CD4-positive, alpha-beta T cell treated with Interleukin-17A for 4 hours (primary cell): ENCODE measurements at places on chromosomes 3 and 15.
A peak's percentile ranks its signal among the peaks of the same experiment; 100 is the strongest.

DNA sequence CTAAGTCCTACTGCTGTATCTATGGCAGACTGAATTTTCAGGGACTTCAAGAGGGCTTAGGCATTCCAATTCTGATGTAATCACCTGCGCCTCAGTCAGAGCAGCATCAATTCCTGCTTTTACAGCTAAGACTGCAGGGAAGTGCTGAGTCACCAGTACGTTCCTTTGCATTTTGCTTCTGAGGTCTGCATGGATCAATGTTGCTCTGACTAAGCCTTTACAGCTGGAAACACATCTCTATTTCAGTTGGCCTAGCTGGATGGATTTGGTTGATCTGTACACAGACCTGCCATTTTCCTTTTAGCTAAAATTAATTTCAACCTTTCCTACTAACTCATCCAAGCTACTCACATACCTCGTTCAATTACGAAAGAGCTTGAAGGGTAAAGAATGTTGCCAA lies 51.3 kb downstream of the ETV5 start:
- no peak for DNase-seq

GRCh38 chr3:134804508-134805480 lies 9.7 kb downstream of the EPHB1 start:
- no peak for DNase-seq

GRCh38 chr15:33795070-33795469 lies 173.2 kb upstream of the CHRM5 start:
- no peak for DNase-seq

DNA sequence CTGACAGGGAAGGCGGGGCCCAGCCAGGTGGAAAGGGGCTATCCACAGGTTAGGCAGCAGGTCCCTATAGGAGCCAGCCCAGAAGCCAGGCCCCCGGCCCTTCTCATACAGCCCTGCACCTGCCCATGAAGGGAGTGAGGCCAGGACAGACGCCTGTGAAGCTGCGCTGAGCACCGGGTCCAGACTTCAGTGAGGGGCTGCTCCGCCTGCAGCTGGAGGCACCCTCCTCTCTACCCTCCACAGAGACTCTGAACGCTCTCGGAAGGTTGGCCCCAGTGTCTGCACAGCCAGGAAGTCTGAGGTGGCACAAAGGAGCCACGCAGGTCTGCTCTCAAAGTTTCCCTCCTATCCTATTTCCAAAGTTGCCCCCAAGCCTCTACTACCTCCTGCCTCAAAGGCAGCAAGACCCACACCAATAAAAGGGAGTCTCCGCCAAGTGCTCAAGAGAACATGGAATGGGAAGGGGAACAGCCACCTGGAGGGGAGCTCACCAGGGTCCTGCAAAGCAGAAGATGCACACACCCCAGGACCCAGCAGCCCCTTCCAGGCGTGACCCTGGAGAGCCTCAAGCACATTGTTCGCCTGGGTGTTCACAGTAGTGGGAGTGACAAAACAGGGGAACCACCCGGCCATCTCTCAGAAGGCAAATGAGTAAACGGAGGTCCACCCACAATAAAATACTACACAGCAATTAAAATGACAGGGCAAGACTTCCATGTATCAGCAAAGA lies 19.5 kb downstream of the XXYLT1 start:
- no peak for DNase-seq

GRCh38 chr15:65738649-65739048 lies 53.4 kb downstream of the DENND4A start:
- no peak for DNase-seq

DNA sequence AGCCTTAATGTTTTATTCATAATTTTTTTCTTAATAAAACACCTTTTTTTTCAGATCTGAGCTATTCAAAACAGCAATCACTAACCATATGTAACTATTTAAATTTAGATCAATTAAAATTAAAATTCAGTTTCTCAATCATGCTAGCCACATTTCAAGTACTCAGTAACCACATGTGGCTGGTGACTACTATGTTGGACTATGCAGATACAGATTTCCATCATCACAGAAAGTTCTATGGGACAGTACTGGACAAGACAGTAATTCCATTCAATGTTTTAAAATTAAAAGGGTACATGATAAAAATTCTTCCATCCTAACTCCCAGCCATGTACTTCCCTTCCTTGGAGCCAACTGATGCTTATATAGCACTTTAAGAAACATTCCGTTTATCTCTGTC lies 119.3 kb downstream of the GLDN start:
- no peak for DNase-seq

GRCh38 chr15:32120577-32121383 lies 90.5 kb downstream of the CHRNA7 start:
- DNase-seq = no peak

DNA sequence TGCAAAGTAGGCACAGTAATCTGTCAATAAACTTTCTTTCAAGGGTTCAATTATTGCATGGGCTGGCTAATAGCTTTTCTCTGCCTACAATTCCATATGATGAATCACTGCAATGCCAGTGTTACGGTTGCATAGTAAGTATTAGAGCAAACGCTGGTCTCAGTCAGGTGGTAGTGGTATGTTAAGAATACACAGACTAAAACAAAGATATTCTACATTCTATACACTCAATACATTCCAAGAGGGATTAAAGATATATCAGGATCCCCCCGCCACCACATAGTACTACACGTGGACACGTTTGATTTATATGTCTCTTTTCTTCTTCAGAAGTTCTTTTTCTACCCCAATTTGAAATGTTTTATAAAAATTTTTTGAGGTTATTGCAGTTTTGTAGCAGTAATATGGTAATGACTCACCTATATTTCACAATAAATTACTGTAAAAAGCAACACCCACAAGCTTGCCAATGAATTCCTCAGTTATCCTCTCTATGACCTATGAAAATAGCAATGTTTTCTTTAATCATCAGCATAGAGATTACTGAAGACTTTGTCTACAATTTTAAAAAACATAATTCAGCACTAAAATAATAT lies 68.2 kb downstream of the CD200R1L start:
- DNase-seq = no peak

- DNase-seq = no peak
Observed at GRCh38 chr15:89352476-89352875, 17.9 kb upstream of the POLG start.

GRCh38 chr15:29759596-29759995 lies 62.7 kb downstream of the TJP1 start:
- no peak for DNase-seq

DNA sequence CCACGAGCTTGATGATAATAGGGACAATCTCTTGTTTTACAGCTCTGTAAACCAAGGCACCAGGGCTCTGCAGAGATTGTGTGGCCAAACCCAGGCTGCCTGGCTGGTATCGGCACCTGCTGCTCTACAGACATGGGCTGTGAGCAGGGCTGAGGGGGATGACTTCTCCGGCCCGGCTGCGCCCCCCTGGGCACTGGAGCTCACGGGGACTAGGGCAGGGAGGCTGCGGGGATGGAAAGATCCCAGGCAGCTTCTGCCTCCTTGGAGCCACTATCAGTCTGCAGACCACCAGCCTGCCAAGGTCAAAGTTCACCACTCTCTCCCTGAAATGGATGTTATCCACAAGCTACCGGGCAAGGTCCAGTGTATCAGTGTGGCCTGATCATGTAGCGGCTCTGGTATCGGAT lies 22.0 kb upstream of the PIGZ start:
- no peak for DNase-seq

GRCh38 chr15:89167267-89168176 lies 53.9 kb downstream of the RLBP1 start:
- no peak for DNase-seq

GRCh38 chr15:58257776-58258325 lies 119.7 kb downstream of the AQP9 start:
- no peak for DNase-seq

DNA sequence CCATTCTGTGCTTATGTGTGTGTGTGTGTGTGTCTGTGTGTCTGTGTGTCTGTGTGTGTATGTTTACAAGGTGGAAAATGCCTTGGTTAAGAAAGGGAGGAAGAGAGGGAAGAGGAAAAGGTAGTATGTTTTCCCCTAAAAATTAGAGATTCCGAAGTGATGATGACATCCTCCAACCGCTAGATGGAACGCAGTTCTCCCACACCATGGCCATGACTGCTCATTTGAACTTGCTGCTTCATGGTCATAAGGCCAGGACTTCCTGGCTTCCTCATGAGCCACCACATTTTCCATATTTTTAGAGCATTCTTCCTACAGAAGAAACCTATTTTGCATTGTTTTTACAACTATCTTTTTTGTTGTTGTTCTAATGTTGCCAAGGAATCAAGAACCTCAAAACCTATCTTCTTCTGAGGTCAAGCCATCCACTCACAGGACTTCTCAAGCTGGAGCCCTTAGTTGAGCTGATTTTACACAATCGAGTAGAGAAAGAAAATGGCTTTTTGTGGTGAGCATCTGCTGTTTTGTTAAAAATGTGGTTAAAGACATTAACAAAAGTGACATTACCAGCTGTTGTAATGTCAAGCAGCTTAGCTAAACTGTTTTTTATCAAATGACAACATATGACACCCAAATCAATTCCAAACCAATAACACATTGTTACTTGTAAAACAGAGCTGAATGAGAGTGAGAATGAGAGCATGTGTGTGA lies 1091.0 kb downstream of the FHIT start:
- DNase-seq = no peak

GRCh38 chr3:141530415-141530768 lies 43.6 kb downstream of the RASA2 start:
- no peak for DNase-seq

- no peak for DNase-seq
Observed at GRCh38 chr3:86993704-86994103, 2.8 kb upstream of the VGLL3 start.

- no peak for DNase-seq
Observed at GRCh38 chr15:58770519-58770856, 614 bp upstream of the MINDY2 start.

GRCh38 chr3:191376516-191377141 lies 46.3 kb upstream of the UTS2B start:
- no peak for DNase-seq

GRCh38 chr3:149393345-149394160 lies 16.1 kb upstream of the TM4SF1 start:
- peak; percentile 9 for DNase-seq

- DNase-seq = no peak
Observed at GRCh38 chr3:156163848-156164247, 43.5 kb downstream of the KCNAB1 start.

GRCh38 chr3:14549256-14549919 lies 9.2 kb upstream of the GRIP2 start:
- DNase-seq = no peak

DNA sequence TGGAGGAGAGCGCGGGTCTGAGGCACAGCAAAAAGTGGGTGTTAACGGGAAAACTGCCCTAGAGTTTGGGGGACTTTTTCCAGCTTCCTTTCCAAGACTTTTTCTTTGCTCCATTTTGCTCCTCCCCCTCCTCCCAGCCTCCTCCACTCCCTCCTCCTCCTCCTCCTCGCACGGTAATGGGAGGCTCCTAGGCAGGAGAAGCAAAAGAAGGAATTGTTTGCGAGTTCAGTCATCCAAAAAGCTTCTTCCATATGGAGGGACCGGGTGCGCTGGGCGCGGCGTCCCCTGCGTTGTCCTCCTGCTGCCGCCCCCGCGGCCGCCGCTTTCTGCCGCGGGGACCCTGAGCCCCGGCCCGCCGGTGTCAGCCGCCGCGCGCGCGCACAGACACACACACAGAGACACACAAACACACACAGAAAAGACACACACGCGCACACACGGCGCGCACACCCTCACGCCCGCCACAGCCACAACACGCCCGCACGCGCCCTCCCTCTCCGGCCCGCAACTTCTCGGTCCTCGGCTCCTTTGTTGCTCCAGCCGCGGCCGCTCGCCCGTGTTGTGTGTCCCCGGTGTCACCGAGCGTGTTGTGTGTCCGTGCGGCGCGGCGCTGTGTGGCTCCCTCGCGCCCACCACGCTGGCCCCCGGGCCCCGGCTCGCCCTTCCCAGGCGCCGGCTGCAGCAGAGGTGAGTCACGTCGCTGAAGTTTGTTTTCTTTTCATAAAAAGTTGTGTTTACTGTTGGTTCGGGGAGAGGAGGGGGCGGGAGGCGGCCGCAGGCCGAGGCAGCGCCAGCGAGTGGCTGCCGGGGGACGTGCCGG lies at the start of gene BOC:
Gene BOC, plus strand, starts transcription at position 228 of the 820 bp plus-strand sequence. CDS start 38,246 bp downstream, outside the sequence.
- no peak for DNase-seq

- no peak for DNase-seq
Observed at GRCh38 chr15:76328958-76329357, 7.6 kb upstream of the ISL2 start.

DNA sequence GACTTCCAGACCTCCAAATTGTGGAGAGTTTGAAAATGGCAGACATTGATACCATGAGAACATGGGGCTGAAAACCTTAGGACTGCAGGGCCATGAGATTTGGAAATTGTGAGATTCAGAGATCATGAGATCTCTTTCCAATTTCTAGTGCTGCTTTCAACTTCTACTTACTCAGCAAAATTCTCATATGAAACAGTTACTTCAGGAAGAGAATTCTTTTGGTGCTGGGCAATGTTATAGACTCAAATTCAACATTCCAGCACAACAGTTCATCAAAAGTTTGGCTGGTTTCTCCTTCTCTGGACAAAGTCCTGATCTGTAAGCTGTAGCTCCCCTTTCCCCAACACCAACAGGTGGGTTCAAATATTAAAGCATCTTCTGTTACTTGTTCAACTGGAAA lies 506.9 kb upstream of the NECTIN3 start:
- no peak for DNase-seq

GRCh38 chr15:98127586-98127985 lies 167.1 kb downstream of the ARRDC4 start:
- DNase-seq = no peak

DNA sequence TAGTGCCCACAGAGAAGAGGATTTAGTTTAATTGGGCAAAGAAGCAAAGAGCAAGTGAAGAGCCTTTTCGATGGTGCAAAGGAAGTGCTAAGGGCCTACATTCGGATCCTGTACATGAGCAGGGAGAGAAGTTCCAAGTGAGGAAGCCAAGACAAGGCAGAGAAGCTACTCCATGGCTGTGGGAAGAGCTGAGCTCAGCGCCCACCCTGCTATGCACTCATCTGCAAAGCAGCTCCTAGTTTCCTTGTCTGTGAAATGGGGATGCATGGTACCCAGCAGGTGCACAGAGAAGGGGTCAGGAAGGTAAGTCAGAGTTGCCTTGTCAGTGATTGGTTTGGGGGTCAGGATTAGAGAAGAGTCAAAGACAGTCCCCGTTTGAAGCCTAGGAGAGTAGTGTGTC lies 126.5 kb downstream of the PDE8A start:
- DNase-seq = no peak

DNA sequence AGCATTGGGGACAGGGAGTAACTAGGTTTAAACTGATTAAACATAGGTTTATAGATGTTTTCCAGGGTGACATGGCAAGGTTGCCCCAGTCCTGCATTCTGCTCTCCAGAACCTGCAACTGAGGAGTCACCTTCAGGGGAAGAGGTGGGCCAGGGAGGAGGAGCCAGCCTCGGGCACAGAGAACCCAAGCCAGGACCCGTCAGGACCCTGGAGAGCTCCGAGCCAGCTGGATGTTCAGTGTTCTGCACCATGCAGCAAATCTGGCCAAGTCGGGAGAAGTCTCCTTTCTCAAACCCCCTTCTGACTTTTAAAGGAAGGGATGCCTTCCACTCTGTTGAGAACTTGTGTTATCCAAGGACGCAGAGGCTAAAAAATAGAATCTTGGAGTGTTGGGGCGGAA lies 62.1 kb upstream of the SLC6A11 start:
- DNase-seq = peak; percentile 18
